ENCODE measurements at places on chromosomes 7 and 10. TPM values are rescaled to one million over a fixed set of nuclear protein-coding genes. Genes with fewer than 3 reads are reported as not detected.

The STK31 gene
- 38.9 TPM for total RNA-seq

The BAMBI gene
- 165 TPM for total RNA-seq

The IQCE gene
- 13.4 TPM for total RNA-seq

The PAPOLB gene
- not detected for total RNA-seq

The CPA2 gene
- 27.6 TPM for total RNA-seq

The DYDC2 gene
- total RNA-seq: 0.23 TPM

The TAS2R41 gene
- total RNA-seq: not detected

The RNF32 gene
- total RNA-seq: 26.0 TPM

The POT1 gene
- total RNA-seq: 21.6 TPM

The NPTX2 gene
- not detected for total RNA-seq

The UNCX gene
- not detected for total RNA-seq

The LRRD1 gene
- total RNA-seq: not detected

The FBXO24 gene
- total RNA-seq: 1.5 TPM

The CALD1 gene
- total RNA-seq: 155 TPM

The ADIRF gene
- 0.49 TPM for total RNA-seq

The GSDME gene
- 35.2 TPM for total RNA-seq

The AKR1C2 gene
- 28.8 TPM for total RNA-seq

The CALHM1 gene
- total RNA-seq: not detected

The C10orf53 gene
- total RNA-seq: not detected

The CCL24 gene
- not detected for total RNA-seq

The SLC26A3 gene
- 0.79 TPM for total RNA-seq

The TMEM176B gene
- total RNA-seq: 31.4 TPM

The CRCP gene
- 48.7 TPM for total RNA-seq

The FAM241B gene
- 24.9 TPM for total RNA-seq

The DOCK1 gene
- 83.5 TPM for total RNA-seq

The NEUROG3 gene
- total RNA-seq: not detected

The ANKRD61 gene
- total RNA-seq: not detected

The CADPS2 gene
- 3.6 TPM for total RNA-seq

The IL6 gene
- total RNA-seq: not detected

The FKBP14 gene
- 17.5 TPM for total RNA-seq

The CPA4 gene
- 0.59 TPM for total RNA-seq

All from Caco-2 (cell line).